ENCODE measurements at places on chromosomes 3 and 15.

GRCh38 chr3:65635657-65636056 is 403.1 kb downstream of the MAGI1 start:
- DNase-seq: no peak

- no peak for DNase-seq
Observed at GRCh38 chr3:42505128-42505848, 2.8 kb downstream of the VIPR1 start.

DNA sequence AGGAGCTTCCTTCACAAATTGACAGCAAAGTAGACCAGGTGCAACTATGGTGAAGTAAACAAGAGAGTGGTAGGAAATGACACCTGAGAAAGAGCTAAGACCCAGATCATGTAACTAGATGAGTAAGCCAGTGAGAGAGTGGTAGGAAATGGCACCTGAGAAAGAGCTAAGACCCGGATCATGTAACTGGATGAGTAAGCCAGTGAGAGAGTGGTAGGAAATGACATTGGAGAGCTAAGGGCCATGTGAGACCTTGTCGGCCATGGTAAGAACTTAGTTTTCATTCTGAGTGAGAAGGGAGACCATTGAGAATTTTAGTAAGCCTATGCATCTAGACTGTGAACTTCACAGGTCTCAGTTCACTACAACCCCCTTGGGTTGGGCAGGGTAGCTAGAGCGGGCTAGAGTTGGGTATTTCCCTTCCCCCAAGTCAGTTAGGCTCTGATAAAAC is 5.4 kb upstream of the SENP7 start:
- peak; percentile 59 for DNase-seq

DNA sequence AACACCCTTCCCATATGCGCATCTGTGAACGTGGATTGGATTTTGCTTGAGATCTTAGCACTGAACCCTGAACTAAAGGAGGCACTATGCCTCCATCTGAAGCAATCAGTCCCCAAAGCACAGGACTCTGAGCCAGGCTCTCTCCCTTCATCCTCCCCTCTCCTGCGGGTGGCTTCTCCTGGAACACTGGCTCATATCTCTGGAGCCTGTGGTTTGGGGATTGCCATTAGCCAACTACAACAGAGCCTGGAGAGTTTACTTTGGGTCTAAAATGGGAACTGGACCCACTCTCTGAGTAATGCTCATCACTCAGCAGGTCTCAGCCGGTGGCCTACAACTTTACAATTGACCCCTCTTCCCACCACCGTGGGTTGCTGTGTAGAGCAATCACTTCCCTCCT is 190.8 kb upstream of the HES1 start:
- DNase-seq: no peak

DNA sequence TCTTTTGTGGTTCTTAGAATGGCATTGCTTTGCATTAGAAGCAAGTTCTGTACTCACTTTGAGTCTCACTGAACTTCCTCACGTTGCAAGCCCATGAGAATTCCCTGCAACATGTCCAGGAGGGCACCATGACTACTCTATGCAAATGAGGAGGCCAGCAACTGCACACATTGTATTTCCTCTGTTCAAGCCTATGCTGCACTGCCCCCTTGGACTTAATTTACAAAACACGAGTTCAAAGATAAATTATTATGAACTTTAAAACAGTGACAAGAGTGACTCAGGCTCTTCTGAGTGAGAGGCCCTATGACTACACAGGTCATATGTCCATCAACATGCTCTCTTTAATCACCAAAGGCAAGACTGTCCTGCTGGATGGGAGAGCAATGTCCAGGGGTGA is 484.2 kb upstream of the ATP11B start:
- no peak for DNase-seq

- no peak for DNase-seq
Observed at GRCh38 chr3:71851878-71852277, 66.9 kb upstream of the PROK2 start.

GRCh38 chr3:186540835-186541226 is 3.3 kb downstream of the CRYGS start:
- DNase-seq: no peak

DNA sequence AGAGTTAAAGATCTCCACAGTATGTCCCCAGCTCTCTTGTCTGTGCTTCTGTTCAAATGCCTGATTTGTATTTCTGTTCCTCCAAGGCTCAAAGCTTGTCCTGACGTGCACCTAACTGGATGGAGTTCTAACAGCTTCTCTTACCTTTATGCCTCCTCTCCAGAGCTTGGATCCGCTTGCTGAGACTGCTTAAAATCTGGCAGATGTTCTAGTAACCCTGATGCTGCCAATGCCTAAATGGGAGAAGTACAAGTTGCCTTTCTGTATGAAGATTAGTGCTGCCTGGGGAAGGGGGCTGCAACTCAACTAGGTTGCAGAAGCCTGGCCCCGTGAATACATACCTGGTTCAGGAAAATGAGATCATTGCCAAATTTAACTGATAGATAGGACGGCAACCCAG is 354.5 kb upstream of the KCNMB2 start:
- no peak for DNase-seq

DNA sequence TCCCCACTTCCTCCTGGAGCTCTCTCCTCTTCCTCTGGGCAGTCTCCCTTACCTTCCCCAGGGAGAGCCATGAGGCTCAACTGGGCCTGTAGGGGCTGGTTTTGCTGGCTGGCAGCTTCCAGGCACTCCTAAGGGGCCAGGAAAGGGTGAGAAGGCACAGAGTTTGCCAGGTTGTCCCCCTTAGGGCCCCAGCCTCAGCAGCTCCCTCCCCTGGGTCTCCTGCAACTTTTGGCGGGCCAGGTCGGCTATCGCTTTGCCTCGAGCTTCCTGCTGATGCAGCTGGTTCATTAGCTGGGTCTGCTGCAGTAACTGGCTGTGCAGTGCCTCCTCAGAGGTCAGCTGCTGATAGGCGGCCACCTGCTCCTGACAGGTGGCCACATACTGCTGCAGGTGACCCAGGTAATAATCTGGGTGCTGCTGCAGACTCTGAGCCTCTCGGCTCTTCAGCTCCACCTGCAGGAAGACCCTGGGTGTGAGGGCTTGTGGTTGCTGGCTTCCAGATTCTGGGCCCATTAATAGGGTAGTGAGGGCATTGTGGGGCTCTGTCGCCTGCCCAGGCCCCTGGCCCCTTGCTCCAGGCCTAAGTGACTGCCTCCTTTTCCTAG is 29.7 kb upstream of the OR4F6 start:
- DNase-seq: no peak

DNA sequence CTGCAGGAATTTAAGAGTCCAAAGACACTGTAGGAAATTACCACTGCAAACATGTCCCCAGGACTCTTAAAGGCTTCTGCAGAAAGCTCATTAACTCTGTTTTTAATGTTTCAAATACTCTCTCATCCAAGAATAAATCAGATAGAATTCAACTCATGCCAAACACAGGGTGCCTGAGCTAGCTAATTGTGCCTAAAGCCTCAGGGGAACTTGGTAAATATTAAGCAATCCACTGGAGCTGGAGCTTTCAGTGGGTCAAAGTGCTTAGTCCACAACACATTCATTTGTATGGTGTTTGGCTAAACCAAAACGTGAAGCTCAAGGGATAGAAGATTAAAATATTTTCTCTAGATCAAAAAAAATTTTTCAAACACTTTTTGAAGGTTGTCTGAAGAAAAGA is 131.4 kb downstream of the THRB start:
- no peak for DNase-seq

- DNase-seq: peak; percentile 68
Observed at GRCh38 chr15:72199721-72200212, 2.2 kb upstream of the GRAMD2A start.

- DNase-seq: no peak
Observed at GRCh38 chr15:34214135-34214534, 4.2 kb upstream of the KATNBL1 start.

DNA sequence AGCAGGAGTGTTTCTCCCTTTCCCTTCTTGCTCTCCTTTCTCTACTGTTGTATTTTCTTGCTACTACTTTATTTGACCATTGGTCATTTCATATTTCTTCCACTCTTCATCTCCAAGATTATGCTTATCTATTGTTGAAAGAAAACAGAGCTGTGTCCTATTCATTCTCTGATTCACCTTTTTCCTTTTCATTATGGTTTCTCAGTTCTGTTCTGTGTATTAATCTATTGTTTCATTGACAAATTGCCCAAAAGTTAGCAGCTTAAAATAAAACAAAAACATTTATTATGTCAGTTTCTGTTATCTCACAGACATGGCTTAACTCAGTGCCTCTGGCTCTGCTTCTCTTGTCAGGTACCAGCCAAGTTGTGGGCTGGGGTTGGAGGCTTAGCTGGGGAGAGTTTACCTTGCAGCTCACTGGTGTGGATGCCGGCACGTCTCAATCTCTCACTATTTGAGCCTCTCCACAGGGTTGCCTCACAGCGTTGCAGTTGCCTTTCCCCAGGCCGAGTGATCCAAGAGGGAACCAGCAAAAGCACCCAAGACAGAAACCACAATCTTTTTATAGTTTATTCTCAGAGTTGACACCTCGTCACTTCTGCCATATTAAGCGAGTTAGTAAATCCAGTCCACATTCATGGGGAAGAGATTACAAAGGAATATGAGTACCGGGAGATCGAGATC is 36.9 kb upstream of the FILIP1L start:
- no peak for DNase-seq

DNA sequence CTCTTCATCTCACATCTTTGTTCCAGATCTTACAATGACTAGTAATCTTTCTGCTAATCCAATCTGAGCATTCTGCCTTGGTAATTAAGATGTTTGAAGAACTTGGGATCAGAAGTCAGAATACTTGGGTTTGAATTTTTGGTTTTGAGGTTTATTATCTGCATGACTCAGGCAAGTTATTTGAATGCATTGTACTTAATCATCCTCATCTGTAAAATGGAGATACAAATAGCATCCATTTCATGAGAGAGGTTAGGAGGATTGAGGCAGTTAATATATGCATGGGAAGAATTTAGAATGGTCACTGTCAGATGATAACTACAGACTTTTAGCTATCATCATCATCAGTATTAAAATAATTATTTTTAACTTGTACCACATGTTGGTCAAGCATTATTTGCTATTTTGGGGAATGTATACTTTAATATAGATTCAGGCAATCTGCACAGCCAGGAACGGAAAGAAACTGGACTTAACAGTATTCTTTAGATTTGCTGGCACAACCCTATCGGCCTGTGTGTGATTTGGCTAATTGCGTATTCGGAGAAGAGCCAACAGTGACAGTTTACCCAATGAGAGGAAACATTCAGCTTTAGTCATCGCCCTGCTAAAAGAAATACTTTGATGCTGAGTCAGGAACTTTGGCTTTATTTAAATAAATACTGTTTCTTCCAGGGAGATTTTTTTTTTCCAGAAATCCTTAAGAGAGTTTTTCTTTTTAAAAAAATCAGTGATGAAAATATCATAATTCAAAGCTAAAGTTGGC is 600.0 kb downstream of the ROBO1 start:
- DNase-seq: no peak

DNA sequence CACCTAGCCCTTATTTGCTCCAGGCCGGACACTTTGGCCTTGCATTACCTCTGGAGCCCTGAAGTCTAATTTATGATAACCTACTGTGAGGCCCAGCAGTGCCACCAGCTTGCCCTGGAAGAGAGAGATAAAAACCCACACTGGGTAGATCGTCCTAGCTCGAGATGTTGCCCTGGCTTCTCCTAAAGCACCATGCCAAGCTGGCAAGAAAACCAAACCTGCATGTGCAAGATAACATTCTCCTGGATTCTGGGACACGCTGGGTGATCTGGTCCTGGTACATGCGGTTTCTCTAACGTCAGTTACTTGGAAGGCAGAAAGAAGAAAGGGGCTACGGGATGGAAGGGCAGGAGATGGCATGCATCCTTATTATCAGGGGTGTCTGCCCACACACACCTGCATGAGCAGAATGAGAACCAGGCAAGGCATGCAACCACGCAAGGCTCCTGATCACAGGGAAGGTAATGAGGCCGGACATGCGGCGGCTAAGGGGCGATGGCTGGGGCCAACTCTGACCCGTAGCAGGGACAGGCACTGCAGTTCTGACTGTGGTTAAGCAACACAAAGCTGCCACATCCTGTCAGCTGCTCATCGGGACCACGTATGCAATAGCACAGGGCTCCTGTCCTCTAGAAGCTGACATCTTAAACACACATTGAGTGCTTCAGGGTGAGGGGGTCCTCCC is 73.0 kb downstream of the OXNAD1 start:
- DNase-seq: peak; percentile 37

DNA sequence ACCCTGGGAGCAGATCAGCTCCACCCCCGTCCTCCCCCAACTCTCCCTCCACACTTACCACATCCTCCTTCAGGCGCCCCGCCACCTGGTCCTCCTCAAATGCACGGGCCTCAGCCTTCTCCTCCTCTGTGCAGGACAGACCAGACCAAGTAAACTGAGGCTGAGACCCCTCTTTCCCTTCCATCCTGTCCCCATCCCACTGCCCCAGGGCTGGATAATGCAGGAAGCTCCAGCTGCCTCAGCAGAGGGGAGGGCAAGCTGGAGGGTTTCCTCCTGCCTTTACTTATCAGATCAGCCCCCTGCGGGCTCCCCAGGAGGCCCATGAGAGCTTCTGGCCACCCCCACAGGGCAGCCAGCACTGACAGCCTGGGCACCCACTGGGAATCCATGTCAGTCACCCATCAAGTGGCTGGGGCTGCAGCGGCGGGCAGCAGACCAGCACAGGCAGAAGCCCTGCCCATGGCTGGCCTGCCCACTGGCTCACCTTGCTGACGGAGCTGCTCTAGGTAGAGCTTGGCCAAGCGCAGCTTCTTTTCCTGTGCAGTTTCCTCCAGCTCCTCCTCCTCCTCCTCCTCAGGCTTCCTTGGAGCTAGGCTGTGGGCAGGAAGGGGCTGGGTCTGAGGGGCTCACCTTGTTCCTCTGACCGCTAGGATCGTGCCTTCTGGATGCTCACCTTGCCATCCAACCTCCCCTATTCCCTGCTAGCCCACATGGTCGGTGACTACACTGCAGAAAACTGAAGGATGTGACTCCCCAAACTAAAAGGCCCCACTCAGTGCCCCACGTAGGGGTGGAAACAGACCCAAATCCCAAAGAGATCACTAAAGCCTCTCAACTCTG is 3.9 kb downstream of the RRP9 start:
- no peak for DNase-seq

- no peak for DNase-seq
Observed at GRCh38 chr3:12394569-12395271, 89.6 kb upstream of the TSEN2 start.

- DNase-seq: no peak
Observed at GRCh38 chr3:94525043-94525442, 462.2 kb downstream of the NSUN3 start.

DNA sequence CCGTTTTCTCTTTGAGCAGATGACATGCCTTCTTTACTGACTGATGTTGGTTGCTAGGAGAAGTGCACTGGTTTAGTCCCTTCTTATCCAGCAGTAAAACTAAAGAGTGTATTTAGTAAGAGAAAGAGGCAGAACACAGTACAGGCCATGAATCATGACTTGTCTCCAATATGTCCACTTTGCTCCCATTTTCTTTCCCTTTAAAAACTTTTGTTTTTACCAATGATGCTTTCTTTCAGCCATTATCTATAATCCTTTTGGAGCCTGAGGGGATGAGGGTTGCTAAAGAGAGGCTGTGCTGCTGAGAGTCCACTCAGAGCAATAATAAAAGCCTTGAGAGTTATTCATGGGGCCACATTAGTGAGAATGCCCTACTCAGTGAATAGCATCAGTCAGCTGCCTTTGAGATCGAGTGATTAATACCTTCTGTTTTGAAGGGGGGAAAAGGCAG is 12.2 kb downstream of the ROBO2 start:
- no peak for DNase-seq

GRCh38 chr3:73681198-73681597 is 56.5 kb upstream of the PDZRN3 start:
- DNase-seq: no peak

- DNase-seq: no peak
Observed at GRCh38 chr3:178476886-178477285, 59.4 kb upstream of the KCNMB2 start.

Measured in central memory CD8-positive, alpha-beta T cell (primary cell).